Stimulated activated CD8-positive, alpha-beta memory T cell treated with anti-CD3 and anti-CD28 coated beads, Interleukin-4, amount 100 ng/mL, for 1 hour (primary cell): ENCODE measurements at places on chromosomes 4 and X.

GRCh38 chrX:12949927-12950656 lies 24.8 kb upstream of the TMSB4X start:
- peak; percentile 68 for DNase-seq

- no peak for DNase-seq
Observed at GRCh38 chrX:10482261-10482660, 138.1 kb downstream of the MID1 start.

DNA sequence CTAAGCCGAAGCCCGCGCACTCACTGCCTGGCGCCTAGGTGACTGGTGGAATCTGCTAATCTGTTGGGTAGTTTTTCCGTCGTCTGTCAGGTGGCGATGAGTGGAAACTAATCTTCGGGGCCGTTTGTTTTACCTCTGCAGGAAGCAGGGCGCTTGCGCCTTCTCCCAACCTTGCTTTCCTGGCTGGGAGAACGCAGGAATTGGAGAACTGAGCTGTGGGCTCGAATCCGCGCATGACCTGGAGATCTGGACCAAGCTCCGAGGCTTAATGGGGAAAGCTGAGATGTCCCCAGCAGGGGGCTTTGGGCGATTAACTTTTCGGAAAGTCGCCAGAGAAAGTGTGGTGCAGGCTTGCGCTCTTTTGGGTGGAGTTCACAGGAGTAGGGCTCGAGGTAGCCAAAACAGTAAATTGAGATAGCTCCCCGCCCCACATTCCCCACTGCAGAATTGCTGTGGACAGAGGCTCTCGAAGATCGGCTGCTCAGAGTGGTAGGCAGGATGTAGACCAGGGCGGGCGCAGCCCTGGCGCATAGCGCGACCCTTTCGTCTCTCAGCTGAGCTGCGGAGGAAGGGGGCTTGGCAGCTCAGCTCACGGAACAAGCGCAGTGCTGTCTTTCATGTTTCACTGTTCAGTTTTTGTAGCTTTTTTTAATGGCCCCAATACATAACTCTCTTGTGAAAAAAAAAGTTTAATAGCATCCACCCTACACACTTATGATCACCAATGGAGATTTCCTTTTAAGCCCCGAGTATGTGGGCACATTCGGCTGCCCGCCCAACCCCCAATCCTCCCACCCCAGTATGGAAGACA lies 2.7 kb upstream of the FGF5 start:
- no peak for DNase-seq

DNA sequence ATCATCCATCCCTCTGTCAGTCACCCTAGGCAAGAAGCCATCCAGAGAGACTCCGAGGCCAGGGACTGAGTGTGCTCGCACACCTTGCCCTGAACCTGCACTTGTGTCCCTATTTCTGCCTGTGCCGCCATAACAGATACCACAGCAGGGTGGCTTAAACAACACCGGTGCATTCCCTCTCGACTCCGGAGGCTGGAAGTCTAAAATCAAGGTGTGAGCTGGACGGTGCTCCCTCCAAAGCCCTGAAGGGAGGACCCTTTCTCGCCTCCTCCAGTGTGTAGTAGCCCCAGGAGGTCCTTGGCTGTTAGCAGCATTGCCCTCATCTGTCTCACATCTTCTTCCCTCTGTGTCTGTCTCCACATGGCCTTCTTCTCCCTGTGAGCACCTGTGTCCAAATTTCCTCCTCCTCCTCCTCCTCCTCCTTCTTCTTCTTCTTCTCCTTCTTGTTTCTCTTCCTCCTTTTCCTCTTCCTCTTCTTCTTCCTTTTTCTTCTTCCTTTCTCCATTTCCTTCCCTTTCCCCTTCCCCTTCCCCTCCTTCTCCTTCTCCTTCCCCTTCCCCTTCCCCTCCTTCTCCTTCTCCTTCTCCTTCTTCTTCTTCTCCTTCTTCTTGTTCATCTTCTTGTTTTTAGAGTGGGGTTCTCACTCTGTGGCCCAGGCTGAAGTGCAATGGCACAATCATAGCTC lies 98.1 kb upstream of the ENPP6 start:
- DNase-seq = no peak

GRCh38 chr4:94758141-94758699 lies 465 bp downstream of the BMPR1B start:
- no peak for DNase-seq

GRCh38 chr4:110636171-110636679 lies 13.3 kb upstream of the PITX2 start:
- DNase-seq = no peak

- DNase-seq = no peak
Observed at GRCh38 chrX:31931225-31931624, 859.4 kb upstream of the FTHL17 start.

- no peak for DNase-seq
Observed at GRCh38 chr4:41475402-41475801, 62.6 kb upstream of the LIMCH1 start.

DNA sequence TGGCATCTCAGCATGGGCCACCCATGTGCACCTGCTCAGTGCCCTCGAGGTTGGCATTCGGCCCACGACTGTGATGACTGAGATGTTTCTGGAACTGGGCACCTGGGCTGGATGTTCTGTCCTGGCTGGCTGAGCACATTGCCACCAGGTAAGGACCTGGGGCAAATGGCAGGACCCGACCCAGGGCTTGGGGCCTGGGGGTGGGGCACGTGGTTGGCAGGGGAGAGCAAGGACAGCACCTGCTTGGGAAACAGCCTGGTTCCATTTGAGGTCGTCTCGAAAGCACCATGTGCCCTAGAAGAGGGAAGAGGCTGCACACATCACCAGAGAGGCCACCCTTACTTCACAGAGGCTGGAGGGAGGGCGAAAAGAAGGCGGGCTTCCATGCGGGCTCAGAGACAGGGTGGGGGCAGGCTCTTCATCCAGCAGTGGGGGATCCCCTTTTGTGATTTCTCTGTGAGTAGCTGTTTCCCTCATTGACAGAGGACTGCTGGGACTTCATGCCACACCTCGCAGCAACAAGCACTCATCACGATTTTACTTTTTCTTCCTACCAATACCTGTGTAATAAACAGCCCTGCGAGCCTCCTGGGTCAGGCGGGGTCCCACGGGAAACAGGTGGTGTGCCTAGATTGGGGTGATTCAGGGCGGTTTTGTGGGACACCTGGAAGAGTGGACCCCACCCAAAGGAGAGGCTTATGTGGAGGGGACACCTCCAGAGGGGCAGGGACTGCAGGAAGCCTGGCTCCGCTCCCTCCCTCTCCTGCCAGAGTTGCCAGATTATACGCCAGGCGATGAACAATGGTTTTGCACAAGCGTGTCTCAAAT lies 12.0 kb downstream of the TMEM187 start:
- no peak for DNase-seq

GRCh38 chrX:68183612-68184214 lies 249.6 kb downstream of the OPHN1 start:
- no peak for DNase-seq

DNA sequence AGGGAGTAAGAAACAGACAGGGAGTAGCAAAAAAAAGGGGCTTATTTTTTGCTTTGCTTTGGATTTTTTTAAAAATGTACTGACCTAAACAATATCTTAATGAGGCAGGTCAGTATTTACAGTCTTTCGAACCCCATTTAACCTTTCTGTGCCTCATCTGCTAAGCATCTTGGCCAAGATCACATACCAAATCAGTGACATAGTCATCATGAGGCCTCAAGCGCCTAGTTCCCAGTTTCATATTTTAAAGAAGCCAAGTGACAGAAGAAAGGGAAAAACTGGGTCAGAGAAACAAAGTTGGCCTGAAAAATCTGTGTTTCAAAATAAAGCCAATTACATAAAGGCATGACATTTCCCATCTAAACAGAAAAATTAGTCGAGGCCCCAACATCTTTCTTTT lies 94.6 kb upstream of the WDR44 start:
- no peak for DNase-seq

DNA sequence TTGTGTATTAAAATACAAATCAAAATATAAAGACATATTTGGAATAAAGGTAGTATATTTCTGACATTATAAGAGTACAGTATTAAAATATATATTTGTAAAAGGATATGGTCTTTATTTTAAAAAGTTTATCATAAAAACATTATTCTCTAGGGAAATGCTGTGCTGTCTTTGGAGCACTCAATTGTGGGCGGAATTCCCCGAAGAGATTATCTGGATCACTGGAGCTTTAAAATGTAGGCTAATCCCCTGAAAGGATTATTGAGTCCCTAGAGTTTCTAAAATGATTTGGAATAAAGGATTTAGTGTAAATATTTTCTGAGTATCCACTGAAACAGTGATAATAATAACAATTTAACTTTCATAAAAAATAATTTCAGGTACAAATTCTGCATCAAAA lies 1239.4 kb downstream of the TECRL start:
- no peak for DNase-seq

DNA sequence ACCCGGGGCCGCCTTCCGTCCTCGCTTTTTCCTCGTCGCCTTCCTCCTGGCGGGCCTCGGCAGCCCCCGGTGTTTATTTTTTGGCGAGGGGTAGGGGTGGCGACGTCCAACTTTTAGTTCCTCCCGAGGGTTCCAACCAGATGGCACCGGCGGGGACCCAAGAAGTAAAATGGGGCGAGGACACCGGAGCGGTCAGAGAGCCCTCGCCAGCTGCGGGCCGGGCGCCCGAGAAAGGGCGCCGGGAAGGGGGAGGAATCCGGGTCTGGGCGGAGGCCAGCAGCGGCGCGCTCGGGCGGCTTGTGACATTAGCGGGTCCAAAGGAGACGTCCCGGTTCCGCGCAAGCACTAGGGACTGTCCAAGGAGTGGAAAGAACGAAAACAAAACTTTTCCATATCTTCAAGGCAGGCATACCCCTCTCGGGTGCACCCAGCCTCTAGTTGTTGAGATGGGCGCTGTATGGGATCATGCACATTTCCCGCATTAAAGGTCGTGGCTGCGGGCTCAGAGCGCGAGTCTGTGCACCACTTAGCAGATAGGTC lies 691 bp upstream of the USP46 start:
- no peak for DNase-seq
